CD4-positive, alpha-beta T cell treated with Interleukin-4 for 4 hours (primary cell): ENCODE measurements at places on chromosomes 13 and 19.

DNA sequence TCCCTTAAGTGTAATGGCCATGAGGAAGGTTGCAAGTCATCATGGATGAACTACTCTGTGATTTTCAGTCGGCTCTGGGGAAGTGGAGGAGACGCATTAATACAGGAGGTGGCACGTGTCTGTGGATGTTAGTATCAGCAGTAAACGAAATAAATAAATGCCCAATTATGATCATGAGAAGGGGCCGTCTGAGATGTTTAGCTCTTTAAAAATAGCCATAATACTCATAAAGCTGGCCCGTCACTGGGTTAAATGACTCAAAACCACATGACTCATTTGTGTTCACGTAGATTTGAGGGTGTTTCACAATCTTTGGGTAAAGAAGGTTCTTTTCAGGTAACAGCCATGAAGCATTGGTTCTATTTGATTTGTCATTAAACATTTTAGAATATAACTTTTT, 620.6 kb downstream of the GPC6 start:
- no peak for DNase-seq

DNA sequence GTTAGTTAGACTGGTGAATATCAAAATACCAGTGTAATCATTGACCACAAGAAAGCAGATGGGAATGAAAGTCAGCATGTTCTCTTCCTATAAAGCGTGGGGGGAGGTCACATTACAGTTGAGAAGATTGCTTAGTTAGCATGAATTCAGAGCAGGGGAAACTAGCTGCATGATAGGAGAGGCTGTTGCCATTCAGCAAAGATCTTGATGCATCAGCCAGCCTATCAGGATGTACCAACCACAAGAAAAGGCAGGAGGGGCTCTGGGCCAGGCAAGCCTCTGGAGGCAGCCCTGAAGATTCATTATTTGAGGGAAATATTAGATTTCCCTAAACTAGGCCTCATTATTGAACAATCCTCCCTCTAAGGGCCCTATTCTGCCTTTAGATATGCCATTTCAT, 5.0 kb upstream of the MTMR6 start:
- DNase-seq, result peak; percentile 42

GRCh38 chr13:103640606-103641005, 574.4 kb upstream of the SLC10A2 start:
- DNase-seq, result no peak

DNA sequence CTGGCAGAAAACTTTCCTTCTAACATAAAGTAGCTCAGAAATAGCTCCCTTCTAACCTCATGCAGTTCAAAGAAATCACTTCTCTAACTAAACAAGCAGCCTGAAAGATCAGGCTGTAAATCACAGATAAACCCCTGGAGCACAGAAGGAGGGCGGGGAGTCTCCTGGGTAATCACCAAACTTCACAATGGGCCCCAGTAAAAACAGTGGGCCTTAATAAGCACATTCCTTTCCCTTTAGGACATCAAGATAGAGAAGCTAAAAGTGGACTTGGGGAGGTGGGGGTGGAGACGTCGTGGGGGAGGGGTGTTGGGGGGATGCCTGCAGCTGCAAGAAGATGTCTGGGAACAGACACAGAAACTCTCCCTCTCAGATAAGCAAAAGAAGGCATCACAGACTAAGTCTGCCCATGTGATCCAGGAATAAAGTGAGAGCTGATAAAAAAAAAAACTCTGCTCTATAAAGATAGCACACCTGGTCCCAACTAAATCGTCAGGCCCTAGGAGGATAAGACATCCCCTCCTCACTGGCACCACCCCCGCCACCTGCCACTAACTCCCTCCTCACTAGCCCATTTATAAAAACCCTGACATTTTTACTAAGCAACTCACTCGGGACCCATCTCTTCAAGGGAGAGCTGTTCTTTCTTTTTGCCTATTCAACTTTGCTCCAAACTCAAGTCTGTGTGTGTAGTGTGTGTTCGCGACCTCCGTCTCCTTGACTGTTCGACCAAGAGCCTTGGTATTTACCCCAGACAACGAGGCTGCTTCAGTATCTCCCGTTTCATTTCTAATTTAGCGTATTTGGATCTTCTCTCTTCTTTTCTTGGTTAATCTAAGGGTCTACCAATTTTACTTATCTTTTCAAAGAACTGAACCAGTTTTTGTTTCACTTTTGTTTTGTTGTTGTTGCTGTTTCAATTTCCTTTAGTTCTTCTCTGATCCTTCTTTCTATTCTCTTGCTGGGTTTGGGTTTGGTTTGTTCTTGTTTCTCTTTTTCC, 31.7 kb downstream of the DNAJC15 start:
- peak; percentile 38 for DNase-seq

DNA sequence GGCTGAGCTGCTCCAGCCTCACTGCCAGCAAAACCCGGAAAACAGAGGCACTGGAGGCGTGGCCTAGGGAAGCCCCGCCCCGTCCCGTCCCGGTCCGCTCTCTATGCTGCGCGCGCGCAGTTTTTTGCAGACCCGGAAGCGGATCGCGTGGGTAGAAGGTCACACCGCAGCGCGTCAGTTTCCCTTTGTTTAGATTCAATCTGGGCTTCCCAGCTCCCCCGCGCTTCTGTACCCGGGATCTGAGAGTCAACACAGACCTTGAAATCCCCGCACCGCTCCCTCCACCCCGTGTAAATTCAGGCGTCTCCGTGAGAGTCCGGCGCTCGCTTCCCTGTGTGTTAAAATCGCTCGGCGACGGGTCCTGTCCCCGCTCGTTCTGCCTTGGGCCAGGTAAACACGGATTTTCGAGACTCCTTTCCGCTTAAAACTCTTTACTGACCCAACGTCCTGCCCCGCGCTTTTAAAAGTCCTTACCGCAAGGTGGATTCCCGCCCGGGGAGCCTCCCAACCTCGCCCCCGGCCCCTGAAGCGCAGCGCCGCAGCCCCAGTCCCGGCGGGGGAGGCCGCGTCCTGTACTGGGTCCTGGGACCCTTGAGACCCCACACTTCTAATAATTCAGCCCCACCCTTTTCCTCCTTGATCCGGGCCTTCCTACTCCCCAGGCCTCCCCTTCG, at the start of gene ZNF610:
TSS of gene ZNF610 (plus strand) at position 127 of the 674 bp plus-strand sequence. CDS start 12,930 bp downstream, outside the sequence.
- peak; percentile 79 for DNase-seq

GRCh38 chr13:113059891-113060290, 45.7 kb upstream of the F7 start:
- no peak for DNase-seq

- DNase-seq, result no peak
These were observed 11.6 kb upstream of the UFM1 start for GRCh38 chr13:38338089-38338488.
